Fibroblast of lung (primary cell): ENCODE measurements at places on chromosomes 12 and 14. TPM values are rescaled to one million over a fixed set of nuclear protein-coding genes. Genes with fewer than 3 reads are reported as not detected.
A peak's percentile ranks its signal among the peaks of the same experiment; 100 is the strongest.

DNA sequence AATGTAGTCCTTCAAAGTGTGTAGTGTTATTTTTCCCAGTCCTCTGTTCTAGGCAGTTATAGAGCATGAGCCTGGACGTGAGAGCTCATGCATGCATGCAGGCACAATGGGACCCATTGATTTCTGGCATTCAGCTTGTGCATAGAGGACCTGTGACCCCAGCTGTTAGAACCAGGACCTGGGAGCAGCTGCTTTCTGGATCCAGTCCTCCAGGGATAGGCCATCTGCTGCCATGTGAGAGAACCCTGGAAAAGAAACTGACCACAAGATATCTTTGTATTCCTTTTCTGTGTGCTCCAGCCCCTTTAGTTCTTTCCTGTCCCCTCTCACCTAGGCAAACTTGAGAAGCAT, 76.9 kb downstream of the SUSD6 start:
- no peak for DNase-seq

GRCh38 chr14:100193417-100194357, 34.2 kb upstream of the DEGS2 start:
- DNase-seq: no peak

DNA sequence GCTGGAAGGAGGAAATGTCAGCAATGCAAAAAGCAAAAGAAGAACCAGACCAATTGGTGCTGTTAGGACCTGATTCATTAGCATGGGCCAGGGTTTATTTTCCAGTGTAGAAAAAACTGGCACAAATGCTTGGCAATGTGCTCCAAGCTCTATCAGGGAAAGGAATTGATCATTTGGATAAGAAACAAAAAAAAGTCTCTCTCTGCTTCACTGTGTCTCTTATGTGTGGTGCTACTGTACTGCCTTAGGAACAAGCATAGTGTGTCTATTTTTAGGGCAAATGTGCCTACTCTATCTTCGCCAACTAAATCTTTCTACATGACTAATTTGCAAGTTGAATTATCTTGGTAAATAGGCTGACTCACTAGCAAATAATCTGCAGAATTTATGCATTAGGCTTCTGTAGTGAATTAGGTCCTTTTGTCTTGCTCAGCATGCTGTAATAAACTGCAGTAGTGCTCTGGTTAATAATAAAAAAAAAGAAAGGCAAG, 236.7 kb downstream of the MDGA2 start:
- DNase-seq: peak; percentile 86

CEP128 gene
- 6.7 and 7.8 TPM in 2 replicates for total RNA-seq

MYO1H gene
- total RNA-seq: 0.77 TPM in 1 of 2 replicates, not detected in the other

GRCh38 chr14:91456283-91456682, 38.7 kb upstream of the CCDC88C start:
- no peak for DNase-seq

TSHR gene
- not detected in 2 replicates for total RNA-seq

DNA sequence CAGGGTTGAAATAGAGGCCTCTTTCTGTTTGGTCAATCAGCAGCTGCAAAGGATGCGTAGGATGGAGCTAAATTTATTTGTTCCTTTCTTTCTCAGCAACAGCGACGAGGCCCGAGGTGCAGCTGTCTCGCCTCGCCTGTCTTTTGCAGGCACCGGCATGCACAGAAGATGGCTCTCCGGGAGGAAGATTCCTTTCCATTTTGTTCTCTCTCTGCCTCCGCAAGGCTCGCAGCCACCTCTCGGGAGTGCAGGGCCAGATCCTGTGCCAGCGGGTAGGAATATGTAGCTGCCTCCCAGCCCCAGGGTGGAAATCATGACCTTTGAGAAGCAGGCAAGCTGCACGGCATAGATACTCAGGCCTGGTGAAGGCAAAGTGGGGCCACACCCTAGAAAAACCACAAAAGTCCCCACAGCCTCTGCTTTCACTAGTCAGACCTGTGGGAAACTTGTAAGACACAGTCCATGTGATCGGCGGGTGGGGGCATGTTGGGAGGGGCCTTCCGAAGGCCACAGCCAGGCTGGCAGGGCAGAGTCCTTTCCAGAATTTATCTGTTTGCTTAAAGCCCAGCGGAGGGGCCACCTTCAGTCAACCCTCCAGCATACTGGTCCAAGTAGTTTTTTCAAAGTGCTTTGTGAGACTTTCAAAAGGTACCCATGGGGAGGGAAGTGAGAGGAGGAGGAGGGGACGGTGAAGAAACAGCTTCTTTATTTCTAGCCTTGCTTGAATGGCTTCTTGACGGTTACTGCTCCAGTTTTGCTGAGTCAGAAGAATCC, at the start of gene MAP1LC3B2:
Gene MAP1LC3B2, plus strand, starts transcription at position 220 of the 774 bp plus-strand sequence. CDS start 16,562 bp downstream, outside the sequence.
- peak; percentile 84 for DNase-seq
